ENCODE measurements at places on chromosomes 3 and 15.

- no peak for DNase-seq
These were observed 90.8 kb downstream of the ZPLD1 start for GRCh38 chr3:102525624-102526023.

- DNase-seq: no peak
These were observed 218.0 kb downstream of the ZBTB20 start for GRCh38 chr3:114928989-114929640.

GRCh38 chr3:52865994-52866393 lies 31.2 kb upstream of the MUSTN1 start:
- no peak for DNase-seq

DNA sequence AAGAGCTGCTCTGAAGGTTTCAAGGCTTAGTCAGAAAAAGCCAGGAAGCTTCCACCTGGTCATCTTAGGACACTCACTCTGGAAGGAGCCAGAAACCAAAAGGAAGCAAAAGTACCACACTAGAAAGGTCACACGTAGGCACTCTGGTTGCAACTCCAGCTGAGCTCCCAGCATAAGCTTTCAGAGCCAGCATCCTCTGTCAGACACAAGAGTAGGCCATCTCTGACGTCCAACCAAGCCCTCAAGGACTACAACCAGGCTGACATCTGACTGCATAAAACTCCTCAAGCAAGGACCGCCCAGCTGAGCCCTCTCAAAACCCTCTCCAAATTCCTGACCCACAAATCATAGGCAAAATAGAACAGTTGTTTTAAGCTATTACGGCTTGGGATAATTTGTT lies 12.8 kb downstream of the SH3BP5 start:
- DNase-seq: peak; percentile 32

DNA sequence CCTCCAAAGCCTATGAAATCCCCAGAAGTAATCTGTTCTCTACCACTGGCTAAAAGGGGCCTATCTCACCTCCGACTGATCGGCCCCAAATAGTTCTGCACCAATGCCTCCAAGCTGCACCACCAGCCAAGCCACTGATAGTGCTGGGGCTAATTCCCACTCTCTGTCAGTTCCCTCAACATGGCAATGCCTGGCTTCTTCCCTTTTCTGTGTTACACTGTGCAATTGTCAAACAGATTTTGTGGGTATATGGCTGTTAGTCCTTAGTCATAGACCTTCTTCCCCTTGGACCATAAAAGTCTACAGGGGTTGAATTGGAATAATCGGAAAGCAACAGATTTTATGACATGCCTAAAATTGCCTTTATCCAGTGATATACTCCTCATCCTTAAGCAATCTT lies 9.3 kb upstream of the UBE2E2 start:
- no peak for DNase-seq

GRCh38 chr3:160703974-160704373 lies 27.0 kb downstream of the ARL14 start:
- DNase-seq: no peak

- no peak for DNase-seq
These were observed 88.0 kb downstream of the CRTC3 start for GRCh38 chr15:90617668-90618097.

GRCh38 chr15:84773716-84774115 lies 25.3 kb downstream of the ZNF592 start:
- DNase-seq: no peak

GRCh38 chr3:129688271-129688895 lies 81.9 kb upstream of the PLXND1 start:
- no peak for DNase-seq
